ENCODE measurements at places on chromosomes 7 and 10.
A peak's percentile ranks its signal among the peaks of the same experiment; 100 is the strongest.

DNA sequence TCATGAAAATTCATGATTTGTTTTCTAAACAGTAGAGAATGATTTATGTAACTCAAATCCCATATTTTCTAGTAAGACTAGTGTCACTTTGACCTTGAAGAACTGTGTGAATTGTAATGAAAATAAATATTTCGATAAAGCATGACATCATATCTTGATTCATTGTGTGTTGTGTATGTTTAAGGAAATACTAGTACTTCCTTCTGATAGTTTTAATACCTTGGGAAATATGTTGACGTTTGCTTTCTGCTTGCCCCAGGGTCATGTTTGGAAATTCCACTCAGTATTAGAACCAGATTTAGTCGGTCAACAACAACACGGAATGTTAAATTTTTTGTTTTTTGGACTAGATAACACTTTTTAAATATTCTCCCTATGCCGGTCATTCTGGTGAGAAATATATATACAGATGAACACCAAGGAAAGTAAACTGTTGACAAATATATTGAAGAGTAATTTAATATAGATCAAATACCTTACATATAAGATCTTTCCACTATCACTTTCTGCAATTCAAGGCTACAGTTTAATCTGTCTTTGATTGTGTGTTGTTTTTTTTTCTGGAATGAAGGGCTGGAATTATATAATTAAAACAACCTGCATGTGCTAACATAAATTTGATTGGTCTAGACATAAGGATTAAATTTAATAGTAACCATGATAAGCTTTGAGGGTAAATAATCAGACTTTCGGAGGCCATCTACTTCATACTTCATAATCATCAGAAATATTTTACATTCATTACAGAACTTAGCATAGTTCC lies 126.2 kb downstream of the MDFIC start:
- DNase-seq = no peak

DNA sequence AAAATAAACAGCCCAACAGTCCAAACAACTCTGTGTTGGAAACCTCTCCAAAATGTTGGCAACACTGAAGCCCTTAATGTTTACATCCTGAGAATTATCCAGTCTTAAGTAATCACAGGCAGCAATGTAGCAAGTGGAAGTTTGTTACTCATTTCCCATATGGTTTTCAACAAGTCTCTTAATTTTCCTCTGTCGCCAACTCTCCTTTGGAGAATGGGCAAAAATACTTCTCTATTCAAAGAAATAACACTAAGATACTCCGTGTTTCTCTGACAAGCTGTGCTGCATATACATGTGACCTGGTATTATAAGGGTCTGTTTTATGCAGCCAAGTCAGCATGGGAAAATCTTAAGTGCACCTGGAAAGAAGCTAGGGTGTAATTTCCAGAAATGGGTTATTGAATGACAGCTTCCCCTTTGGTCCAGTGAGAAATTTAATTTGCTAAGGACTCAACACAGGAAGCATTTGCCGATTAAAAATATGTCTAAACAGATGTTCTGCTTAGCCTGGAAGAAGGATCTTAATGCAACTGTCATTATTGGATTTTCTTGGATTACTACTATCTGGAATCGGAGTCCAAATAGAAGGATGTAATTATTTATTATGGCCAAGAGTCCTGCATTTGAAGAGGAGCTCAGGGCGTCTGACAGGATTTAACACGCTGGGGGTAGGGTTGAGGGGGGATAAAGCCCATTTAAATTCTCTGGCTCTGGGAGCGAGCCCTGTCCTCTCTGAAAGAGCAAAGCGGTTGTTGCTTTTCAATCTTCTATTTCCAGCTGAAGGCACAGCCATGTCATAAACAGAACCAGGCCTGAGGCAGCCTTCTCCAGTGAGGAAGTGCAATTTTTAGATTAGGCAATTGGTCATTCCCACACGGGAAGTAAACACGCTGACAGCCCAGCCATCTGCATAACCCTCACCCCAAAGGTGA lies 73.1 kb downstream of the TLL2 start:
- DNase-seq = no peak

- no peak for DNase-seq
Measured at GRCh38 chr7:66739953-66740301, 606 bp upstream of the RABGEF1 start.

- DNase-seq = no peak
Measured at GRCh38 chr7:31492086-31492485, 21.8 kb upstream of the ITPRID1 start.

GRCh38 chr7:102978284-102978683 lies 65.5 kb downstream of the LRRC17 start:
- DNase-seq = no peak

- no peak for DNase-seq
Measured at GRCh38 chr7:35754741-35755140, 46.1 kb upstream of the SEPTIN7 start.

- no peak for DNase-seq
Measured at GRCh38 chr7:104065491-104065890, 76.0 kb upstream of the RELN start.

- no peak for DNase-seq
Measured at GRCh38 chr7:4139656-4140625, 542.2 kb upstream of the FOXK1 start.

GRCh38 chr10:61542596-61542995 lies 89.4 kb upstream of the TMEM26 start:
- no peak for DNase-seq

DNA sequence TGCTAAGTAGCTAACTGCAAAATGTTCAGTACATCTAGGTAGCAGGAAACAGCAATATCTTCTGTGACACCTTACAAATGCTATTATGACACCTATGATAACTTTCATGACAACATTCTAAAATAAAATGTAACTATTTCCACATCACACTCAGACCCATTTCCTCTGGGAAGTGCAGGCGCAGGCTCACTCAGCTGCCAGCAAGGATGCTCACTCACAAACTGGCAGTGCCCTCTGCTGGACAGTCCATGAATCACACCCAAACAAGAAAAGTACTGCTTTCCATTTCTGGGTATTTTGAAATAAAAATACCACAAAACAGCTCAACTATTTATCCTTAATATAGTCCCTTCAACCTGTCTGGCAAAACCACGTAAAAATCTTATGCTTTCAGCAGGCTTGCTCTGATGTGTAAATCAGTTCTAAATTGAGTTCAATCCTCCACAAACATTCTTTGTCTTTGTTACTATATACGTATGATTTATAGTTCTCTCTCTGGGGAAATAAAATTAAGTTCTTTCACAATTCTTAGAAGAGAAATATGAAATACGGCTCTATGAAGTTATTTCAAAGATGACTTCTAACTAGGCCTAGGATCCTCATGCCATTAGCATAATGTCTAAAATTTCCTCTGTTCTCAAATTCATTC lies 176.6 kb downstream of the PARD3 start:
- DNase-seq = no peak

DNA sequence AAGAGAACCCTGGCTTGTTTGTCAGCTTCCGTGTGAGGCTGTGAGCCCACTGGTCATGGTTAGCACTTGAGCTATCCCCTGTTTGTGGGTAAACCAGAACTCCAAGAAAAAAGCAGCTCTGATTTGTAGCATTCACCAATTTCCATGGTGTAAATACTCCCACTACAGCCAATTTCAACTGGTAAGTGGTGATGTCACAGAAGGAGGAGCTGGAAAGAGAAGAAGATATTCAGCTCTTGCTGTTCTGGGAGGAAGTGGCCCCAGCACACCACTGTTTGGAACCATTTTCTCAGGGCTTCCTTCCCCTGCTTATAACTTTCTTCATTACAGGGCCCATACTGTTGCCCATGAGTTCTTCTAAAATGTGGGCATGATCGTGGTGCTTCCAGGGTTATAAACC lies 500.1 kb upstream of the ZMIZ1 start:
- DNase-seq = no peak

DNA sequence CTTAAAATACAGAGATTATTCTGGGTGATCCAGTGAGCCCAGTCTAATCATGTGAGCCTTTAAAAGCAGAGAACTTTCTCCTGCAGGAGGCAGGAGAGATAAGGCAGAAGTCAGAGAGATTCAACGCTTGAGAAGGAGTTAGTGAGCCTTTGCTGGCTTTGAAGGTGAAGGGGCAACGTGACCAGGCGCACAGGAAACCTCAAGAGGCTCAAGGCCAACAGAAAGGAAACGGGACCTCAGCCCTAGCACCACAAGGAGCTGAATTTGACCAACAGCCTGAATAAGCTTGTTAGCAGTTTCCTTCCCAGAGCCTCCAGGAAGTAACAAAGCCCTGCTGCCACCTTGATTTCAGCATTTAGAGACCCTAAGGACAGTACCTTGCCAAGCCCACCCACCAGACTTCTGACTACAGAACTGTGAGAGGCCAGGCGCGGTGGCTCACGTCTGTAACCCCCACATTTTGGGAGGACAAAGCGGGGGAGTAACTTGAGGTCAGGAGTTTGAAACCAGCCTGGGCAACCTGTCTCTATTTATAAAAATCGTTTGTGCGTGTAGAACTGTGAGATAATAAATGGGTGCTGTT lies 87.3 kb upstream of the KAT6B start:
- DNase-seq = peak; percentile 52

GRCh38 chr10:113953505-113954272 lies 90.0 kb upstream of the ADRB1 start:
- no peak for DNase-seq

GRCh38 chr10:17586821-17587234 lies 30.3 kb downstream of the HACD1 start:
- no peak for DNase-seq

DNA sequence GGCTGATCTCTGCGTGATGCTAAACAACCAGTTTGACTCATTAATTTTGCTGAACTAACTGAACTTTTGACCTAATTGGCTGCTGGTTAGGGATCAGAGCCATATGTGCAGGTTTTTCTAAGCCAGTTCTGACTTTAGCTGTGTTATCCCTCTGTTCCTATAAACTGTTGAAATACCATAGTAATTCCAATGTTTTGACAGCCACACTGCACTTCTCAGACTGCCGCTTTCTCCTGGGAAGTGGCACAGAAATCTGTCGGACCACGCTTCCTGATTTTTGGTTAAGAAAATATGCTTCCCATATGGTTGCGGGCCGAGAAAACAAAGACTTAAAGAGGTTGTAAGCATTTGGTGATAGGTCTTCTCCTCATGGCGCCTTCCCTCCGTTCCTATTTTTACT lies 42.3 kb downstream of the TBXAS1 start:
- no peak for DNase-seq

GRCh38 chr7:151477867-151478266 lies 37.9 kb upstream of the CRYGN start:
- DNase-seq = no peak

- no peak for DNase-seq
Measured at GRCh38 chr7:44631458-44632115, 25.2 kb downstream of the OGDH start.

- DNase-seq = no peak
Measured at GRCh38 chr10:118054383-118054782, 7.6 kb upstream of the RAB11FIP2 start.

GRCh38 chr10:94879214-94879613 lies 59.2 kb upstream of the CYP2C9 start:
- no peak for DNase-seq

DNA sequence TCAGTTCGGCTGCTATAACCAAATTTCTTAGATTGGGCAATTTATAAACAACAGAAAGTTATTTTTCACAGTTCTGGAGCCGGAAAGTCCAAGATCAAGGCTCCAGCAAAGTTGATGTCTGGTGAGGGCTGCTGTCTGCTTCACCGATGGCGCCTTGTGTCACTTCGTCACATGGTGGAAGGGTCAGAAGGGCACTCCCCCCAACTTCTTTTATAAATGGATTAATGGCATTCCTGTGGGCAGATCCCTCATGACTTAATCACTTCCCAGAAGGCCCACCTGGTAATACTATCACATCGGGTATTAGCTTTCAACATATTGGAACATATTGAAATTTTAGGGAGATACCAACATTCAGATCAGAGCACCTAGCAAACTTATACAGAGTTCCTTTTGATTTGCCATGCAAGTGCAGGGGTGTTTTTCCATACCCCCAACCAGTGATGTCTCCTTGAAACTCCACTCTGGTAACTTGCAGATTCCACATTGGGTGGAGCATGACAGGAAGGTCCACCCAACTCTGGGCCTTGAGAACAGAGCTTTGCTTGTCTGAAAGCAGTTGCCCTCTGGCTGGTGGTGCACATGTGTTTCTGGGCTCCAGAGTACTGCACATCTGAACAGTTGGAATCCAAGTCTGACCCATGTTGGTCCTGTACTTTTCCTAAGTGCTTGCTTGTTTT lies 85.1 kb upstream of the KMT2E start:
- DNase-seq = no peak

- DNase-seq = no peak
Measured at GRCh38 chr7:47485640-47486435, 96.1 kb downstream of the TNS3 start.

DNA sequence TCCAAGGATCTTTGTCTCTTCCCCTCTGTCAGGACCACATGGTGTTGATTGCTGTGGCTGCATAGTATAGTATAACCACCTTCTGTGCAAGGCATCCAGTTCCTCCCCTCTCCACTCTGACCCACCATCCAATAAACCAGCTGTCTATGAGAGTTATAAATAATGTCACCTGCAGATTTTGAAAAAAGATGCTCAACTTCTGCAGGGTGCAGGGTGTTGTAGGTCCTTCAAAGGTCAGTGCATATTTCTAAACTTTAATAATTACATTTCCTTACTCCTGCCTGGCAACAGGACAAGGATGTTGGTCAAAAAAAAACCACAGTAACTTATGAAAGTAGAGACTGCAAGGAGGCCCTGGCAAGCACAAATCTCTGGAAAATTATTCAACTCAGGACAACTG lies 166.2 kb downstream of the PKD1L1 start:
- DNase-seq = no peak

- no peak for DNase-seq
Measured at GRCh38 chr7:85612514-85612913, 425.7 kb upstream of the SEMA3D start.

- no peak for DNase-seq
Measured at GRCh38 chr10:16777473-16778370, 39.5 kb downstream of the RSU1 start.

DNA sequence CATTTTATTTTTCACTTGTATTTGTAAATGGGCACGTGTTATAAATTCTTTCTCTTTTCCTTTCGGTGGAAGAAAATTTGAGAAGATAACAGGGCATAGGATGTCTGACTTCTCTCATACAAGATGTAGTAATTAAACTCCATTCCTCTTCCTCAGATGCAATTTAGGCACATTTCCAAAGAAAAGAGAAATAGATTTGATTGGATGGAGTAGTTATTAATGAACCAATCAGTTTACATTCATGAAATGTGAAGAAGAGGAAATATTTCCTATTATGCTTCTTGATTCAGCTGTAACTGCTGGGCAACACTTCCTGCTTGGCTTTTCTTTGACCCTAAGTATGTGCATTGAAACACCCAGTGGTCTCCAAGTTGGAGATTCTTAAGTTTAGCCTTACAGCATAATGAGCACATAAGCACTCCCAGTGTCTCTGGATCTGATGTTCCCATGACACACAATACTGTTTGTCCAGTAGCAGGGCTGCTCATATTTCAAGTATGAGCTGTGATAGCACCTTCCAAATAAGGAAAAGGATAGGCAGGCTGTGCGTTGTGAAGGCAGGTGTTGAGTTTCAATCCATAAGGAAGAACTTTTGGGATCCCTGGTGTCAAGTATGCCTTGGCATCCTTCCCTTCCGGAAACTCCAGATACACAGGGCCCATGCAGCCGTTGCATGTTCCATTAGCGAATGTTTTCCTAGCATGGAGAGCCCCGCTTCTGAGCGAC lies 33.4 kb upstream of the COBL start:
- DNase-seq = no peak

All from CMK (cell line).